Colonic mucosa (tissue), 4 donors: ENCODE measurements at places on chromosomes 12 and 14. TPM values are rescaled to one million over a fixed set of nuclear protein-coding genes. Genes with fewer than 3 reads are reported as not detected.

DNA sequence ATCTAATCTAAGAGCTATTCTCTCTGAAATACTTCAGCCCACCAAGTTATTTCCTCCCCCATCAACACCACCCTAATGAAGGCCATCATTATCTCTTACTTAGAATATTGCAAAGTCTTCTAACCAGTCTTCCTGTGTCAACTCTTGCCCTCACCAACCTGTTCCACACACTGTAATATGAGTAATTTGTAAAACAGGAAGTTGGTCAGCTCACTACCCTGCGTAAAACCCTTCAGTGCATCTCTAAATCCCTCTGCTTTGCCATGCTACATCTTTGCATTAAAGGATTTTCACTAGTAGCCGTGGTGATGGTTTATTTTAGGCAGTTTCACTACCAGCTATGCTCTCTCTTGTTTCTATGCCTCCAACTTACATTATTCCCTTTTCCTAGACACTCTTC, 70.0 kb downstream of the KIF21A start:
- H3K4me3 ChIP-seq = no peak overlapping the region
- no peaks in the 10 kb centered on the region for H3K36me3 ChIP-seq
- no peak overlapping the region for H3K27ac ChIP-seq
- no peak for DNase-seq
- H3K4me1 ChIP-seq = no peaks in the 10 kb centered on the region
- no peaks in the 10 kb centered on the region for H3K27me3 ChIP-seq

GRCh38 chr14:105124823-105125222, 43.8 kb downstream of the JAG2 start:
- no peaks in the 10 kb centered on the region for H3K27me3 ChIP-seq
- no peak for DNase-seq
- no peak overlapping the region for H3K27ac ChIP-seq
- no peak overlapping the region for H3K4me3 ChIP-seq

DNA sequence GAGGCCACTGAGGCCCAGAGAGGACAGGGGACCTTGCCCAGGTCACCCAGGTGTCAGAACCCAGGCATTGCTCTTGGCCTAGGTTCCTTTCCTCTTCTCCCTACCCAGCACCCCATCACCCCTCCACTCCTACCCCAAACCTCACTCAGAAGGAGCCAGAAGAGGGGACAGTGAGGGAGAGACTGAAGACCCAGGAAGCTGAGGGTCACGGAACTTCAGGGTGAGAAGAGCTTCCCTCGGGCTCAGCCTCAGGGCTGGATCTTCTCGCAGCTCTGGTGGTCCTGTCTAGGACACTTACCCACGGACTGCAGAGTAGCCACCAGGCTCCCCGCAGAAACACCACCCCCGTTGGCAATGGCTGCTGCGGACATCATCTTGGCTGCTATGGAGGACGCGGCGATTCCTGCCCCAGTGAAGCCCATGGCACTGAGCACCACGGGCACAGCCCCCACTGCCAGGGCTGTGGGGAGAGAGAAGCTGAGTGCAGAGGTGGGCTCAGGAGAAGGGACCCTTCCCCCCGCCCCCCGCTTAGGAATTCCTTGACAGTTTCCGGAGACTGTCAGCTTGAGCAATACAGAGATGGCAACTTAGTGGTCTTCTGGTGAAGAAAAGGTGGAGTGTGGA, 1.1 kb downstream of the IFI27L2 start:
- H3K27me3 ChIP-seq = no peaks in the 10 kb centered on the region
- no peak for DNase-seq
- H3K4me3 ChIP-seq = no peak overlapping the region
- no peak overlapping the region for H3K27ac ChIP-seq
- no peaks in the 10 kb centered on the region for H3K4me1 ChIP-seq
- no peaks in the 10 kb centered on the region for H3K36me3 ChIP-seq

The RHOJ gene
- total RNA-seq = 3.0 TPM

DNA sequence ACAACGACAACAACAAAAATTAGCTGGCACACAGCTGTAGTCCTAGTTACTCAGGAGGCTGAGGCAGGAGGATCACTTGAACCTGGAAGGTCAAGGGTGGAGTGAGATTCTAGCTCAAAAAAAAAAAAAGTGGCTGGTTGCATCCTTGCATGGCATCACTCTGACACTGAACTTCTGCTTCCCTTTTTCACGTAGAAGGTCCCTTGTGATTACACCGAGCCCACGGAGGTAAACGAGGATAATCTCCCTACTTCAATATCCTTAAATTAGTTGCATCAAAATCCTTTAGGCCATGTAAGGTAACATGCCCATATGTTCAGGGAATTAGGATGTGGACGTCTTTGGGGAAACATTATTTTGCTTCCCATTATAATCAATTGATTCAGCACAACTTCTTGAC, 4.0 kb upstream of the PPP4R4 start:
- H3K36me3 ChIP-seq = no peaks in the 10 kb centered on the region
- DNase-seq = no peak
- peaks cover 9% of the 10 kb centered on the region for H3K27me3 ChIP-seq
- H3K4me1 ChIP-seq = no peaks in the 10 kb centered on the region
- no peak overlapping the region for H3K27ac ChIP-seq
- no peak overlapping the region for H3K4me3 ChIP-seq

GRCh38 chr14:96803958-96804357, 6.8 kb downstream of the VRK1 start:
- no peak for DNase-seq
- no peak overlapping the region for H3K4me3 ChIP-seq
- no peaks in the 10 kb centered on the region for H3K4me1 ChIP-seq
- no peaks in the 10 kb centered on the region for H3K36me3 ChIP-seq
- H3K27ac ChIP-seq = no peak overlapping the region

The KRT5 gene
- total RNA-seq = not detected

- no peak overlapping the region for H3K4me3 ChIP-seq
- H3K36me3 ChIP-seq = peaks cover 18% of the 10 kb centered on the region
- DNase-seq = no peak
- H3K4me1 ChIP-seq = peaks cover 4% of the 10 kb centered on the region
Observed at GRCh38 chr14:22842211-22843122, 6.1 kb downstream of the MMP14 start.

DNA sequence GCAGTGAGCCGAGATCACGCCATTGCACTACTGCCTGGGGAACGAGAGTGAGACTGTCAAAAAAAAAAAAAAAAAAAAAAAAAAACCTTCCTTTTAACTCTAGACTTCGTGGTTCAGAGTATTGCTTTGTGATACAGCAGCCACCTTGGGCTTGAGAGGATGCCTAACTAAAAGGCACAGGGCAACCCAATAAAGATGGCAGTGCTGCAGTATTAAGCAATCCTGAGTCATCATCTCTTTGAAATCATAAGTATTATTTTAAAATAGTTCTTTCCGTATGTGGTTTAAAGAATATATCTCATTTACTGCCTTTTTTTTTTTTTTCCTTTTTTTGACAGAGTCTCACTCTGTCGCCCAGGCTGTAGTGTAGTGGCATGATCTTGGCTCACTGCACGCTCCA, 116.1 kb downstream of the PLEKHA5 start:
- H3K4me1 ChIP-seq = no peaks in the 10 kb centered on the region
- H3K36me3 ChIP-seq = no peaks in the 10 kb centered on the region
- no peak overlapping the region for H3K27ac ChIP-seq
- no peak overlapping the region for H3K4me3 ChIP-seq
- no peak for DNase-seq

DNA sequence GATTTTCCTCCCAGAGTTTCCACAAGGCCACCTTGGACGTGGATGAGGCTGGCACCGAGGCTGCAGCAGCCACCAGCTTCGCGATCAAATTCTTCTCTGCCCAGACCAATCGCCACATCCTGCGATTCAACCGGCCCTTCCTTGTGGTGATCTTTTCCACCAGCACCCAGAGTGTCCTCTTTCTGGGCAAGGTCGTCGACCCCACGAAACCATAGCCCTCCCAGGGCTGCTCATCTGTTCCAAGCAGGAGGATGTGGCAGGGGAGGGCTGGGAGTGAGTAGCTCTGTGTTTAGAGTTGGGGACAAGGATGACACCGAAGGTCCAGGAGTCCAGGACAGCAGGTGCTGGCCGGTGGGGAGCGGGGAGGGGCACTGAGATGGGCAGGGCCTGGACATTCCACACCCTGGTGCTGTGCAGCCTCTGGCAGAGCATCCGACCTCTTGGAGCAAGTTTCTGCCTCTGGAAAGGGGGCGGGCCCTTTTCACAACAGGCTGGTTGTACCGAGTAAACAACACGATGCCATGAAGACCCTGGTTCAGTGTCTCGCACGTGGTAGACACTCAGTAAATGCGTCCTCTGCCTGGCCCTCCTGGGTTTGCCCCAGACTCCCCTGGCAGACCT, 8.2 kb downstream of the SERPINA4 start:
- no peak overlapping the region for H3K4me3 ChIP-seq
- H3K27me3 ChIP-seq = no peaks in the 10 kb centered on the region
- no peak overlapping the region for H3K27ac ChIP-seq
- DNase-seq = no peak
- no peaks in the 10 kb centered on the region for H3K36me3 ChIP-seq

DNA sequence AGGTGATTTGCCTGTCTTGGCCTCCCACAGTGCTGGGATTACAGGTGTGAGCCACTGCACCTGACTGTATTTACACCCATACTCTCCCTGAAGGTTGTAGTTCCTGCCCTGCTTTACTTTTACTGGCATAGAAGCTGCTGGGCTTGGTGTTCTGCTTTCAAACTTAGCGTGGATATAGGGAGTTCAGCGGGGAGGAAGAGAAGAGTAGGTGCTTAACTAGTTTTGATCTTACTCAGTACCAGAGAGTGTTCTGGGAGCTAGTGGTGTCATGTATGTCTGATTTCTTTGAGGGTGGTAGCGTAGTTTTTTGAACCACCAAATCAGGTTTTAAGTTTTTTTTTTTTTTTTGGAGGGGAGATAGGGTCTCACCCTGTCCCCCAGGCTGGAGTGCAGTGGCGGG, 13.8 kb downstream of the RCOR1 start:
- no peaks in the 10 kb centered on the region for H3K4me1 ChIP-seq
- no peak overlapping the region for H3K4me3 ChIP-seq
- DNase-seq = no peak

- no peaks in the 10 kb centered on the region for H3K4me1 ChIP-seq
- no peak for DNase-seq
- H3K27ac ChIP-seq = no peak overlapping the region
- H3K27me3 ChIP-seq = no peaks in the 10 kb centered on the region
- H3K4me3 ChIP-seq = no peak overlapping the region
Observed at GRCh38 chr12:73225941-73226340, 953.8 kb downstream of the TRHDE start.

GRCh38 chr12:46915082-46915481, 89.3 kb upstream of the SLC38A4 start:
- peak; percentile 28 for DNase-seq
- no peak overlapping the region for H3K27ac ChIP-seq
- H3K27me3 ChIP-seq = no peaks in the 10 kb centered on the region
- H3K4me3 ChIP-seq = no peak overlapping the region

GRCh38 chr12:75657831-75658230, 146.4 kb upstream of the KRR1 start:
- H3K4me1 ChIP-seq = no peaks in the 10 kb centered on the region
- H3K27ac ChIP-seq = no peak overlapping the region
- H3K36me3 ChIP-seq = no peaks in the 10 kb centered on the region

DNA sequence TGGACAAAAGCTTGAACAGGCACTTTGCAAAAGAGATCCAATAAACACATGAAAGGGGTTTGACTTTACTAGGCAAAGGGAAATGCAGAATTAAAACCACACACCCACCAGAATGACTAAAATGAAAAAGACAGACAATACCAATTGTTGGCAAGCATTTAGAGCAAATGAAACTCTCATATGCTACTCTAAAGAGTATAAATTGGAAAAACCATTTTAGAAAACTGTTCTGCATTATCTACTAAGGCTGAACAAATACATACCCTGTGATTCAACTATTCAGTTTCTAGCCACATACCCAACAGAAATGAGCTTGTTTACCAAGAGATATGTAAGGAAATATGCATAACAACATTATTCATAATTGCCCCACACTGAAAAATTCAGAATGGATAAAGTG, 8.5 kb upstream of the IL22 start:
- no peak overlapping the region for H3K27ac ChIP-seq
- DNase-seq = no peak
- H3K4me1 ChIP-seq = no peaks in the 10 kb centered on the region
- H3K4me3 ChIP-seq = no peak overlapping the region
- no peaks in the 10 kb centered on the region for H3K36me3 ChIP-seq

The C12orf50 gene
- 0.05 TPM for total RNA-seq

DNA sequence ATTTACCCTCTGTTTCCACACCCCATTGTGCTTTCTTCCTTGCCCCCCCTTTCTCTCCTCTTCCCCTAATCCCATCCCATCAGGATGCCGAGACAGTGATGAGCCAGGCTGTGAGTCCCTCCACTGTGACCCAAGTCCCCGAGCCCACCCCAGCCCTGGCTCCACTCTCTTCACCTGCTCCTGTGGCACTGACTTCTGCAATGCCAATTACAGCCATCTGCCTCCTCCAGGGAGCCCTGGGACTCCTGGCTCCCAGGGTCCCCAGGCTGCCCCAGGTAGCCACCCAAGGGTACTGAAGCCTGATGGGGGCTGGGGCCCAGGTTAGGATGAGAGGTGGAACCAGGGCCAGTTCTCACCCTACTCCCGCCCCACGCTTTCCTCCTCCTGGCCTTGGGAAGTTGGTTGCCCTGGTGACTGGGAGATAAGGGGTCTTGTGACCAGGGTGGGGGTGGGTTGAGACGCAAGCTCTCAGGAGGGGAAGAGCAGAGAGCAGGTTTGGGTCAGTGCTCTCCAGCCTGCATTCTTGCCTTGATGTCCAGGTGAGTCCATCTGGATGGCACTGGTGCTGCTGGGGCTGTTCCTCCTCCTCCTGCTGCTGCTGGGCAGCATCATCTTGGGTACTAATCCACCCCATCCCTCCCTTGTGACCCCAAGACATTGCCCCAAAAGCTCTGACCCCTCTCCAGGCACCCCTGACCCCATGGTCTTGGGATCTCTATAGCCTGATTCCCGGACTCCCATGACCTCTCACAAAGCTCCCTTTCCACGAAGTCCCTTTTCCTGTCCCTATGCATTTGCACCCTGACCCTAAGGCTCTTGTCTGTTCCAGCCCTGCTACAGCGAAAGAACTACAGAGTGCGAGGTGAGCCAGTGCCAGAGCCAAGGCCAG, 1.2 kb downstream of the AMHR2 start:
- H3K4me3 ChIP-seq = no peak overlapping the region
- H3K27ac ChIP-seq = no peak overlapping the region
- H3K36me3 ChIP-seq = no peaks in the 10 kb centered on the region
- DNase-seq = no peak
- H3K27me3 ChIP-seq = no peaks in the 10 kb centered on the region

The RFLNA gene
- 44.8 TPM for total RNA-seq

- H3K4me1 ChIP-seq = no peaks in the 10 kb centered on the region
- no peak overlapping the region for H3K4me3 ChIP-seq
- H3K36me3 ChIP-seq = no peaks in the 10 kb centered on the region
- H3K27me3 ChIP-seq = no peaks in the 10 kb centered on the region
- no peak overlapping the region for H3K27ac ChIP-seq
Observed at GRCh38 chr14:82778601-82779000, 1244.9 kb upstream of the SEL1L start.

DNA sequence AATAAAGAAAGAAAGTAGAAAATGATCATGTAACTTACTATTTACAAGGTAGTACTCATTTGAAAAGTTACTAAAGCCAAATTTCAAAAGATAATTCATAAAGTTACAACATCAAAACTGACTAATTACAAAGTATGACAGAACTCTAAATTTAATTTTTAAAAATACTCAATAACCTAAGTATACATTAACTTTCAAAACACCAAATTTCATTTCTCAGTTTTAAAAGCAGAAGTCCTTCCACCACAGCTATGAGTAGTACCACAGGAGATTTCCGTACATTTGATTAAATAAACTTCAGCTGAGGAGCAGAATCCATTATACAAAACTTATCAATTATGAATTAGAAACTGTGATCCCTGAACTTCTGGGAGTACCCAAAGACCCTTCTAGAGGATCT, 100.8 kb upstream of the BBS10 start:
- no peak overlapping the region for H3K4me3 ChIP-seq
- H3K36me3 ChIP-seq = no peaks in the 10 kb centered on the region
- no peaks in the 10 kb centered on the region for H3K27me3 ChIP-seq
- H3K4me1 ChIP-seq = no peaks in the 10 kb centered on the region
- no peak overlapping the region for H3K27ac ChIP-seq
